ENCODE measurements at places on chromosomes 3 and 15.

DNA sequence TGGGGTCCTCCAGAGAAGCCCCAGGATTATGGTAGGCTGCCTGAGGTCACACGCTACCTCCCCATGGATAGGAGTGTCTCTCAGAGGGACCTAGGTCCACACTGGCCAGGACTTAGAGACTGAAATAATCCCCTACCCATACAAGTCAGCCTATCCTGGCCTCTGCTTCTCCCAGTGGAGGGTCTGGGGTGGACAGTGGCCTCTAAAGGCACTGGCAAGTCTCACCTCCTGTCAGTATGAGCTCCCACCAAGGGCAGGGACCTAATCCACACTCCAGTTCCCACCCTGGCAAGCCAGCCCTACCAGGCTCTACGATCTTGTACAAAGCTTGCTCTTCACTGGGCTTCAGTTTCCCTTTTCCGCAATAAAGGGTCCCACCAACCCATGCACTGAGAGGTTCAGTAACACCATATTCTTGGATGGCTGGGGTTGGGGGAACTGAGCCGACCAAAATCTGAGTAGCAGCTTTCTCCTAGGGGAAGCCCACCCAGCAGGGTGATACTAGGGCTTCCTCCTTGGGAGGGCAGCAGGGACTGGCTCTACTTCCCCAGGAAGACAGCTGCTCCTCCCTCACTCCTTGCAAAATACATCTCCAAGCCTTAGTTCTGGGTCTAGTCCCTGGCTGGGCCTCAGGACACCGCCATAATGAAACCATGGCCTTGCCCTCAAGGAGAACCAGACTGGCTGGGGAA lies 2.4 kb downstream of the CISH start:
- no peak for DNase-seq

- no peak for DNase-seq
Measured at GRCh38 chr3:170220871-170221270, 1.4 kb upstream of the PRKCI start.

GRCh38 chr3:111667621-111668239 lies 72.6 kb upstream of the ZBED2 start:
- peak; percentile 86 for DNase-seq

DNA sequence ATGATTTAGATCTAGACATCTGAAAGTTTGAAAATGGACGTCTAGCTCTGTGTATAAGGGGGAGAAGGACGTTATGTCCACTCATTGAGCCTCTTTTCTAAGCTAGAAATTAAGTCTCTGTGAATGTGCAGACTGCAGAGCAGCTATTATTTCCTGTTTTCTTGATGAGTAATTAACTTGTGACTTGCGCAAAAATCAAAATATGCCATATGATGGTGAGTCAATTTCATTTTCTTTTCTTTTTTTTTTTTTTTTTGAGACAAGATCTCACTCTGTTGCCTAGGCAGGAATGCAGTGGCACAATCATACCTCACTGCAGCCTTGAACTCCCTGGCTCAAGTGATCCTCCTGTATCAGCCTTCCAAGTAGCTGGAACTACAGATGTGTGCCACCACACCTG lies 14.1 kb downstream of the LACTB start:
- DNase-seq = no peak

GRCh38 chr3:187747506-187747905 lies 2.2 kb upstream of the BCL6 start:
- no peak for DNase-seq

DNA sequence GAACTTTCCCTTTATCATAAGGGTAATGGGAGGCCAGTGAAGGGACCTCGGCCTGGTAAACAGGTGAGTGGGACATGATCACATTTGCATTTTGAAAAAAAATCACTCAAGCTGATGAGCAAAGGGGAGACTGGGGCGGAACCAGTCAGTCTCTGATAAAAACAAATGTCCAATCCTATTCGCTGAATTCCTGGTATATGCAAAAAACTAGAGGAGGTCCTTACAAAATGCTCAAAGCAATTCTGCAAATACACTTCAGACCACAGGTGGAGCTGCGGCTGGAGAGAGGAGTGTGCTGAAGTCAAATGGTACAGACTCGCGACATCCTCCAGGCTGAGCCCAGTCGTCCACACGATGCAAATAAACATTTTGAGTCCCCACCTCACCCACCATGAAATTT lies 166.7 kb downstream of the FOXP1 start:
- no peak for DNase-seq

DNA sequence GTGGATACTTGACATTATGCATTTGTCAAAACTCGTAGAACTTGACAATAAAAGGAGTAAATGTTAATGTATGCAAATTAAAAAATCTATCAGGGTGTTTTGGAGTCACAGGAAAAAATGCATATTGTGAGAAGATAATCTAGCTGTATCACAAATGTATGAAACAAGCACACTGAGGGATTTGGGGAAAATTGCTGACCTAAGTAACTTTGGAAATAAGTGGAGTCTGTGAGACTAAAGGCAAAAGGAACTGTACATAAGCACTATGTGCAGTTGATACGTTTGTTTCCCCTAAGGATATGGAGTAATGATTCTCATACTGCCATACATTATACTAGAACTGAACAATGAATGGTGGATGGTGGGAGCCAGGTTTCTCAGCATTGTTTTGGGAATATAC lies 43.2 kb upstream of the WDR72 start:
- DNase-seq = no peak

DNA sequence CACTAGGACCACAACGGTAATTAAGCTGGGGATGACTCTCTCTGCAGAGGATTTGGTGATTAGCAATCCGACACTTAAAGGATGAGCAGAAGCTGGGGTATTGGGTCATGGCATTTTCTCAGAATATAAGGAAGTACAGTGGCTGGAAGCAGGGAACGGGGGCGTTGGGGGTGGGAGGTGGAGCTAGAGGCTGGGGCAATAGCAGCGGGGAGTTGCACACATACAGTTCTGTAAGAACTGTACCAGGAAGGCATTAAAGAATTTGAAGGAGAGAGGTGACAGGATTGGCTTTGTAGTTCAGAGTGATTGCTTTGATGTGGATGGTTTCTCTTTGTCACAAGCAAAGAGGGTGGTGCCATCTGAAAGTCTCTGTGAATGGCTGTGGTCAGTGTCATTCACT lies 28.2 kb downstream of the PSMD6 start:
- no peak for DNase-seq

GRCh38 chr3:66186545-66186944 lies 34.3 kb upstream of the SLC25A26 start:
- no peak for DNase-seq

GRCh38 chr3:59411186-59411585 lies 361.4 kb upstream of the CFAP20DC start:
- no peak for DNase-seq

DNA sequence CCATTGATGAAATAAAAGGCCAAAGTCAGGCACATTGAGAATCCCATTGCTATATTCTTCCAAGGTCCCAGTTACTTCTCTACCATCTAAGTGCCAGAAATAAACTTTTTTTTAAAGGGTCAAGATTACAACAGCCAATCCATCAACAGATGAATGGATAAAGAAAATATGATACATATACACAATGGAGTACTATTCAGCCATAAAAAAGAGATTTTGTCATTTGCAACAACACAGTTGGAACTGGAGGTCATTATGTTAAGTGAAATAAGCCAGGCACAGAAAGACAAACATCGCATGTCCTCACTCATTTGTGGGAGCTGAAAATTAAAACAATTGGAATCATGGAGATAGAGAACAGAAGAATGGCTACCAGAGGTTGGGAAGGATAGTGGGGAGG lies 25.5 kb downstream of the ULK4 start:
- DNase-seq = no peak

DNA sequence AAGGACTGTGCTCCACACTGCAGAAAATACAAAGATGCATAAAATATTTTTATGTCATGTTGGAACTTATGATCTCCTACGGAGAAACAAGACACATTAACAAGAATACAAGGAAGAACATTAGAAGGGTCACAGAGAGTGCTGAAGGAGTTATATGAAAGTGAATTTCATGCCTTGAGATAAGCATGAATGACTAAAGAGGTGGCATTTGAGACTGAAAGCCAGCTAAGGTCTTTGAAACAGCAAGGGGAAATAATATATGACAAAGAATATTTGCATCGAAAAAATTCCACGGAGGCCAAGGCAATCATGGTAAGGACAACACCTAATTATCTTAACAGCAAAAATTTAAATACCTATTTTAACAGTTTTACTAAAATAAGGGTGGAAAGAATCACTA lies 12.5 kb downstream of the GSK3B start:
- no peak for DNase-seq

GRCh38 chr15:95604634-95605036 lies 725.9 kb upstream of the NR2F2 start:
- DNase-seq = no peak

- DNase-seq = no peak
Measured at GRCh38 chr3:195163719-195164572, 107.0 kb downstream of the XXYLT1 start.

DNA sequence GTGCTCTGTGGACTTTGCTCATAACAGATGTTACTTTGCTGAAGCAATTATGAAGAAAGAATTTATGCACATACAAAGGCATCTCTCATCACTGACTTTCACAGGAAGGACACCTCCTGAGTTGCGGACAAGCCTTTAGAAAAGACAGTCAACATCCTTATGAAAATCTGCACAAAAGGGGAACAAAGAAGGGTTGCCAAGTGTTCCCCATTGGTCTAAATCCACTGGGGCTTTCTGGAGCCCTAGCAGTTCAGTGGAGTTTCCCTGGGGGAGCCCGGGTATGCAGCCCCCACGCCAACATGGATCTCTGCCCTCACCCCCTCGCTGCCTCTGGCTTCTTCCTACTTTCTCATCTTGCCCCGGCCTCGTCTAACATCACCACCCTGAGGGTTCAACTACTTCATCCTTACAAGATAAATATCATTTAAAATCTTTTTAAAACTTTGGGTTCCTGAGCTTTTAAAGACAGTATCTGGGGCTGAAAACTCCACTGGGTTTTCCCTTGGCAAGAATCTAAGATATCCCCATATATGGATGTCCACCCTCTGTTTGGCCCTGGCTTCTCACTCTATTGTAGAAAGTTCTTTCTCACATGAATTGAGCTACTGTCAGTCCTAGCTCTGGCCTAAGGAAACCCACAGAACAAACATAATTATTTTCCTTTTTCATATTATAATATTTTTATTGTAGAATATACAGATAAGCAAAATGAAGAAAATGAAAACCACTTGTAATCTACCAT lies 207.9 kb upstream of the RGMA start:
- DNase-seq = no peak

DNA sequence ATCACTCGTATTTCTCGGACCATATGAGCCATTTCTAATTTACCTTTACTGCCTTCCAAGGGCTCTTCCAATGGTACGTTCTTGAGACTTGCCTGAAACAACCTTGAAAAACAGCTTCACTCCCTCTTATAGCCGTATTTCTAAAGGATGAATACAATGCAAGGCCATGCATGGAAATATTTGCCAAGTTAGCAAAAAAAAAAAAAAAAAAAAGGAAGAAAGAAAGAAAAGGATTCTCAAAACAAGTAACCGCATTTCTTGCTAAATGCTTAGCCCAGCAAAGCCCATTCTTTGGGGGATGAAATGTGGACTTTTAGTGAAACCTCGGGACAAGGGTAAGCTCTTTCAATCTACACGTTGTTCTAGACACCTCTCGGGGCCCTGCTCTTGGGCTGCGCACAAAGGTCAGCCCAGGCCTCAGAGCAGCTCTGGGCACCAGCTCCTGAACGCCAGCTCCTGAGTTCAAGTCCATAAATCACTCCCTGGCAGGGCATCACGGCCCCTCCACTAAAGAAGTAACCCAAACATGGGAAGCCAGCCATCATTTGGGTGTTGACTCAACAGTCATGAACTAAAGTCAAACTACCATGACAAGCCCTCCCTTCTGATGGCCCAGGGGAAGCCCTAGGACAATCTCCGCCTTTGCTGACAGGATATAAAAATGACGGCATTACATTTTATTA lies 132.7 kb downstream of the ADAMTS17 start:
- DNase-seq = no peak

GRCh38 chr15:67828278-67828968 lies 3.1 kb downstream of the SKOR1 start:
- no peak for DNase-seq

- no peak for DNase-seq
Measured at GRCh38 chr15:92880796-92881195, 19.3 kb upstream of the CHD2 start.

GRCh38 chr15:89654847-89655805 lies at the start of gene KIF7:
KIF7 (minus strand) TSS chr15:89655467; CDS start chr15:89652930, 2,537 bp downstream.
- no peak for DNase-seq

DNA sequence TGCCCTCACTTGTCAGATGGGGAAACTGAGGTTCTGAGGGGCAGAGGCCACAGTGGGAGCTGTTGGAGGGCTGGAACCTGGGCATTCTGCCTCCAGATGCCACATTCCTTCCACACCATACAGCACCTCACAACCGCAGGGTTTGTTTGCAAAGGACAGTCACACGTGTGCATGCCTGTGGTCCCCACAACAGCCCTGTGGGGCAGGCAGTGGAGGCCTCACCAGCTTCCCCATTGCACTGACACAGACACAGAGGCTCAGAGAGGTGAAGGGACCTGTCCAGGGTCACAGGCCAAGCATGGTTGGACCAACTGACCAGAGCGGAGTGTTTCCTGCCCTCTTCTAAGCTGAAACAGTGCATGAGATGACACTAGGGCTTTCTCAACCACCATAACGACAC lies 75.2 kb upstream of the SEC13 start:
- no peak for DNase-seq

GRCh38 chr3:171959532-171960089 lies 79.8 kb upstream of the FNDC3B start:
- DNase-seq = no peak

DNA sequence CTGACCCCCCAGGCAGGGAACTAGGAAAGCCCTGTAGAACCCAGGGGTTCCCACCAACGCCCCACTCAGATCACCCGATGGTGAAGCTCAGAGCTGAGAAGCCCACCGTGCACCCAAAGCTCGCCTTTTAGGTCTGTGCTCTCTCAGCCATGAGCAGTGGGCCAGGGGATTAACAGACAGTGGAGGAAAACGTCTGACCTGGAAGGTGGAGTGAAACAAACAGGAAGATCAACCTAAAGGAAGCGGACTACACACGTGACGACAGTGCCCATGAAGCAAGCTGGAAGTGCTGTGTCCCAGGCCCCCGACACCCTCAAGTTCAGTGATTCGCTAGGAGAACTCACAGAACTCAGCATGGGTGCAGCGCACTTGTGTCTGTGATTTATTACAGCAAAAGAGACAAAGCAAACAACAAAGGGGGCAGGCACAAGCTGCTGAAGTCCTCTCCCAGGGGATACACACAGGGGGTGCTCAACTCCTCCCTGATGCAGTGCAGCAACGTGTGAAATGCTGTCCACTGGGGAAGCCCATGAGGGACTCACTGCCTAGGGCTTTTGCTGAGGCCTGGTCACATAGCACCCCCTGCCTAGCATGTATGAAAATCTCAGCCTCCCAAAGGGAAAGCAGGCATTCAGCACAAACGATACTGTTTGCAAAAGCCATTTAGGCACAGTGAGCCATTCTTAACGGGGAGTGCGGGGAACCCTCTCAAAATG lies 43.5 kb downstream of the CFAP92 start:
- no peak for DNase-seq

DNA sequence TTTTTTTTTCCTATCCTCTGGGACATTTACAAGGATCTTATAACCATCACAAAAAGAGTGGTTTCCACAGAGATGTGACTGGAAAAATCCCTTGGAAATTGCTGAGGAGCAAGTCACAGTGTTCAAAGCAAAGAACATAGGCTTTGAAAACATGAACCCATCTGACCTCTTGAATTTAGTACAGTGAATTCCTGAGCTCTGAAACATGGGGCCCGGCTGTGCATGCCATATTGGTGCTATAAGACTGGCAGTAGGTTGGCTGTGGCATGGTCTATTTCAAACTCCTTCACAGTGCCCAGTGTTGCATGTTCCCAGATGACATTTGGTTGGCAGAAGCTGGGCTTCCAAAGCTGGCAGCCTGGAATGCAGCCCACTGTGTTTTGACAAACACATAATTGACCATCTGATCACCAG lies 202.2 kb downstream of the TIGIT start:
- DNase-seq = no peak
